ENCODE measurements at places on chromosomes 16 and 17.

- DNase-seq = no peak
Measured at GRCh38 chr17:32970281-32970680, 21.4 kb upstream of the SPACA3 start.

GRCh38 chr17:48074322-48075081, 26.3 kb downstream of the NFE2L1 start:
- DNase-seq = peak; percentile 71

DNA sequence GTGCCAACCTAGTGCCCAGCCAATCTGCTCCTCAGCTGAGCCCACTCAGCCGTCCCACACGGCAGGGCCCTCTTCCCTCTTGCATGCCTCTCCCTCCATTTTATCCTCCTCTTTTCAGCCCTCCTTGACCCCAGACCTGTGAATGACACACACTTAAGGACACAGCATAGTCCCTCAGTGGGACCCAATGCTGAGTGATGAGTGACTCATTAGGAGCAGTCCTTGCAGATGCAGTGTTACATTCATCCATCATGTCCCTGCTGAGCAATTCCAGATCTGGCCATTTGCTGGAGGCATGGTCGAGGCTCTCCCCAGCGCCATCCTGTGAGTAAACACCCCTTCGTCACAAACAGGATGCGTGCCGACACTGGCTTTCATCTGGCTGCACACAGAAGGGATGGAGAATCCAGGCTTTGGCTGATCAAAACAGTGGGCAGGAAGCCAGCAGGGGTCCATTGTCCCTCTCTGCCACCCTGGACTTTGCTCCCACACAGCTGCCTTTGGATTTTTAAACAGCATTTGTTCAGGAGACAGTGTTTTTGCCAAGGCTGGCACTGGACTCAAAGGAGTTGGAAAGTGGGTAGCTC, 122.6 kb downstream of the AXIN2 start:
- DNase-seq = no peak

- DNase-seq = peak; percentile 25
Measured at GRCh38 chr16:85753559-85753958, 2.7 kb upstream of the C16orf74 start.

GRCh38 chr17:29124135-29124924, 55.9 kb downstream of the MYO18A start:
- peak; percentile 64 for DNase-seq

GRCh38 chr17:4369557-4370230, 3.2 kb upstream of the UBE2G1 start:
- DNase-seq = no peak

All from PC-9 (cell line).